Colonic mucosa (tissue), 4 donors: ENCODE measurements at places on chromosomes 12 and 14. TPM values are rescaled to one million over a fixed set of nuclear protein-coding genes. Genes with fewer than 3 reads are reported as not detected.

The VWF gene
- 63.2 TPM for total RNA-seq

DNA sequence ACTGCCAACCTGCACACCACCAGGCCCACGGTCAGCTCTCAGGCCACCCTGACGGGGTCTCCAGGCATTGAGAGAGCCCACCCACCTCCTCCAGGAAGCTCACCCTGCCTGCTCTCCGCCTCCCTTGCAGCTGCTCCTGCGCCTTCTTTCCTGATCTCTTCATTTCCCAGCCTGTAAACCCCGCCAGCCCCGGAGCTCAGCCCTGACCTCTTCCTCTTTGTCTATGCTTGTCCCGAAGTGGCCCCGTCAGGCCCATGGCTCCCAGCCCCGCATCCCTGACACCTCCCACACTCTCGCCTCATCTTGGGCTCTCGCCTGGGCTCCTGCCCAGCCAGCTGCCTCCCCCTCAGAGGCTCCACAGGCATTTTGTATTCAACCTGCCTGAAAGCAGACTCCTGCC lies 139.3 kb downstream of the CALM1 start:
- no peak for DNase-seq
- H3K27ac ChIP-seq = no peak overlapping the region
- no peaks in the 10 kb centered on the region for H3K27me3 ChIP-seq
- no peaks in the 10 kb centered on the region for H3K4me1 ChIP-seq

The CMA1 gene
- 1.3 TPM for total RNA-seq

The GPRC5A gene
- total RNA-seq = 234 TPM

DNA sequence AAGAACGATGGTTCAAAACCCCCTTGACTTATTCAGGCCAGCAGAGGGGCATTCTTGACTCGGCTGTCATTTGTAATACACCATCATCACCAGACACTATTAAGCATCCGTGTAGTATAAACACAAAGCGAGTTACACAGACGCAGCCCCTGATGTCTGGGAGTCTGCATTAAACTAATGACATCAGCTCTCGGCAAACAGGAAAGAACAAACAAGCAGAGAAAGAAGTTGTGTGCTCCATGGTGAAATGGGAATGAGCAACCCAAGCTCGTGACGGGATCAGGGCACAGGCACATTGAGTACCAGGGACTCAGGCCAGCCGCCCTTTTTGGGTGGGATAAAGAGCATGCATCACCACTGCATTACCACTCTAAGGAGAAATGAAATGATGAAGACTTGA lies 460.1 kb downstream of the MED13L start:
- H3K4me1 ChIP-seq = no peaks in the 10 kb centered on the region
- H3K27me3 ChIP-seq = no peaks in the 10 kb centered on the region
- no peaks in the 10 kb centered on the region for H3K36me3 ChIP-seq

- no peaks in the 10 kb centered on the region for H3K27me3 ChIP-seq
- H3K4me3 ChIP-seq = no peak overlapping the region
- no peak overlapping the region for H3K27ac ChIP-seq
- H3K4me1 ChIP-seq = no peaks in the 10 kb centered on the region
Observed at GRCh38 chr12:74245458-74245857, 292.2 kb upstream of the ATXN7L3B start.

- H3K27ac ChIP-seq = no peak overlapping the region
- peaks cover 11% of the 10 kb centered on the region for H3K27me3 ChIP-seq
- no peaks in the 10 kb centered on the region for H3K36me3 ChIP-seq
- H3K4me1 ChIP-seq = no peaks in the 10 kb centered on the region
- no peak for DNase-seq
Observed at GRCh38 chr14:99981806-99982205, 83.4 kb upstream of the EVL start.

- H3K36me3 ChIP-seq = no peaks in the 10 kb centered on the region
- no peak overlapping the region for H3K4me3 ChIP-seq
- no peaks in the 10 kb centered on the region for H3K27me3 ChIP-seq
- no peaks in the 10 kb centered on the region for H3K4me1 ChIP-seq
- DNase-seq = no peak
Observed at GRCh38 chr14:90136904-90137303, 75.1 kb downstream of the KCNK13 start.

DNA sequence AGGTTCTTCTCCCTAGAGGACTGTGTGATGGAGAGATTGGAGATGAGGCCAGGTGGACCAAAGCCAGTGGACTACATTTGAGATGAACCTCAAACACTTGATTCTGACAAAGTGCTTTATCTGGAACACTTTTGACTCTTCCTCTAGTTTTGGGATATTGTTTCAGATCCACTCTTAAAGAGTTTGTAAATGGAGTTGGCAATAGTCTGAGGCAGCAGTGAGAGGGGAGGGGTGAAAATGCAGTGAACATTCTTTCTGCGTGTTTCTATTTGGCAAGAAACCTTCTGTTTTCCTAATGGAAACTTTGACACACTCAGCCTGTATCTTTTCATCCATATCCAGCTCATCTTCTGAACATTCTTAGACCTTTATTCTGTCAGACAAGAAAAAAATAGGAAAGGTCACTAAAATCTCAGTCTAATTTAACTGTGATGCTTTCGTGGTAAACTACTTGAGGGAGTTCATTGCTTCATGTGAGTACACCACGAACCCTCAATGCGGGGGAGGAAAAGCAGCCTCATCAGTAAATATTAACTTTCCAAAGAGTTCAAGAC lies 57.4 kb upstream of the KCNJ8 start:
- H3K4me1 ChIP-seq = no peaks in the 10 kb centered on the region
- H3K27me3 ChIP-seq = no peaks in the 10 kb centered on the region
- no peak for DNase-seq
- no peak overlapping the region for H3K27ac ChIP-seq
- H3K36me3 ChIP-seq = no peaks in the 10 kb centered on the region

- no peak for DNase-seq
- no peaks in the 10 kb centered on the region for H3K27me3 ChIP-seq
- H3K4me3 ChIP-seq = no peak overlapping the region
- H3K4me1 ChIP-seq = no peaks in the 10 kb centered on the region
- H3K36me3 ChIP-seq = no peaks in the 10 kb centered on the region
- no peak overlapping the region for H3K27ac ChIP-seq
Observed at GRCh38 chr12:65948320-65949008, 124.2 kb downstream of the HMGA2 start.

- no peak for DNase-seq
- H3K27ac ChIP-seq = no peak overlapping the region
- no peaks in the 10 kb centered on the region for H3K27me3 ChIP-seq
- no peaks in the 10 kb centered on the region for H3K36me3 ChIP-seq
- no peaks in the 10 kb centered on the region for H3K4me1 ChIP-seq
Observed at GRCh38 chr12:129339336-129339735, 486.1 kb downstream of the GLT1D1 start.

- no peaks in the 10 kb centered on the region for H3K4me1 ChIP-seq
- no peaks in the 10 kb centered on the region for H3K27me3 ChIP-seq
- H3K4me3 ChIP-seq = no peak overlapping the region
- no peaks in the 10 kb centered on the region for H3K36me3 ChIP-seq
- DNase-seq = no peak
- H3K27ac ChIP-seq = no peak overlapping the region
Observed at GRCh38 chr12:45611061-45611460, 118.4 kb upstream of the ARID2 start.

The RBM25 gene
- 62.8 TPM for total RNA-seq

GRCh38 chr14:73007835-73008234 lies 19.1 kb downstream of the ZFYVE1 start:
- H3K36me3 ChIP-seq = no peaks in the 10 kb centered on the region
- H3K27ac ChIP-seq = no peak overlapping the region
- H3K4me3 ChIP-seq = no peak overlapping the region
- no peaks in the 10 kb centered on the region for H3K4me1 ChIP-seq

- H3K27ac ChIP-seq = peak overlapping the region; percentile 98
- peak overlapping the region; percentile 83 for H3K4me3 ChIP-seq
- no peaks in the 10 kb centered on the region for H3K27me3 ChIP-seq
Observed at GRCh38 chr12:32897281-32897610, 669 bp upstream of the PKP2 start.

The LTBR gene
- total RNA-seq = 84.8 TPM

DNA sequence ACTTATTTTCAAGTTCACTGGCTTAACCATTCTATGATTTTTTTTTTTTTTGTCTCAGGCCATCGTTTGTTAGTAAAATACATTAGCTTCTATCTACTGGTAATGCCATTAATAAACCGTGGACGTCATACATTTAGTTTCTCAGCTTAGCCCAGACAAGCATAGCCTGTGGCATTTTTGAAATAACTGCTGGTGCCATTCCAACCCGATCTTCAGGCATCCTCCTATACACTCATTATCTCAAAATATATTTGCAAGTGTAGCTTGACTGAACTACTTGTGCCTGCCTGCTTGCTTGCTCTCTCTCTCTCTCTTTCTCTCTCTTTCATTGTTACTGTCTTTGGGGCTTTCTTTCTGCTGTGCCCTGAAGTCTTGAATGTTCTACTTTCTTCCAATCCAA lies 12.7 kb upstream of the MBIP start:
- H3K27ac ChIP-seq = no peak overlapping the region
- no peaks in the 10 kb centered on the region for H3K27me3 ChIP-seq
- DNase-seq = no peak
- no peak overlapping the region for H3K4me3 ChIP-seq
- no peaks in the 10 kb centered on the region for H3K36me3 ChIP-seq

DNA sequence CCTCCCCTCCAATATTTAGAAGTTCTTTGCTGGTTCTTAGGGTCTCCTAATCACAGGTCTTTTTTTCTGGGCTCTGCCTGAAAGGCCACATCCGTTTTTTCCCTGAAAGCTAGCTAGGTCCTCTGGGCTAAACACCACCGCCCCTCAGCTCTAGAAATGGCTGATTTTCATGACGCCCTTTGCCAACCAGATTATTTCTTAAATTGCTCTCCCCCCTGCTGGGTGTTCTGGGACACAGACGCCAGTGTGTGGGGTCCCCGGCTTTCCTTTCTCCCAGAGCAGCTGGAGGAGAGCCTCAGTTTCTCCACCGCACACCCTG lies 45.3 kb upstream of the ATP23 start:
- no peaks in the 10 kb centered on the region for H3K27me3 ChIP-seq
- H3K27ac ChIP-seq = peak overlapping the region; percentile 92
- H3K36me3 ChIP-seq = no peaks in the 10 kb centered on the region
- DNase-seq = peak; percentile 31
- H3K4me1 ChIP-seq = peaks cover 41% of the 10 kb centered on the region

DNA sequence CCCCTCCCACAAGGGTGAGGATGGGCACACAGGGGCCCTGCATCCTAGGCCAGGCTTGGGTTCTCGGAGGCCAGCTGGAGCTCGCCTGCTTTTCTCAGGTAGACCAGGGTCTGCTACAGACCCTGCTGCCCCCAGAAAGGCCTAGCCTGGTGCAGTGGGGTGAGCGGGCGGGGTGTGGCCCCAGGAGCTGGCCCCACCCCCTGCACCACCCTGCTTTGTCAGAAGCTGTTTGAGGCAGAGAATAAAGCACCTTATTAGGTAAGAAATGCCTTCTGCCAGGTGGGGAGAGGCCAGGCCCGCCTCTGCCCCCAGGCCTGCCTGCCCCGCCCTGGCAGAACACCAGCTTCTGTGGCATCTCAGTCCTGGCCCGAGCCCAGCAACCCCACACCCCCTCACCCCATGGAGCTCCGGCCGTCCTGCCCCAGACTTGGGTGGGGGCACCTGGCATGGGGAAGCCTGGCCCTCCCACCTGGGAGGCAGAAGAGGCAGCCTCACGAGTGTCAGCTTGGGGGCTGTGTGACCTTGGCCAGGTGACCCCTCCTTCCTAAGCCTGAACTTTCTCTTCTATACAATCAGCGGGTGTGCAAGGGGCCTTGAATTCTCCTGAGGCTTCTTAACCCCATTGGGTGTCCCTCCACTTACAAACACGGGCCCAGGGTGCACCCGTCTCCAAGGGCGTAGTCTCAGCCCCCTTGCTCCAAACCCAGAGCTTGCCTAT lies 43.2 kb downstream of the KRT80 start:
- H3K36me3 ChIP-seq = no peaks in the 10 kb centered on the region
- H3K4me3 ChIP-seq = no peak overlapping the region

The SRRM4 gene
- not detected for total RNA-seq

DNA sequence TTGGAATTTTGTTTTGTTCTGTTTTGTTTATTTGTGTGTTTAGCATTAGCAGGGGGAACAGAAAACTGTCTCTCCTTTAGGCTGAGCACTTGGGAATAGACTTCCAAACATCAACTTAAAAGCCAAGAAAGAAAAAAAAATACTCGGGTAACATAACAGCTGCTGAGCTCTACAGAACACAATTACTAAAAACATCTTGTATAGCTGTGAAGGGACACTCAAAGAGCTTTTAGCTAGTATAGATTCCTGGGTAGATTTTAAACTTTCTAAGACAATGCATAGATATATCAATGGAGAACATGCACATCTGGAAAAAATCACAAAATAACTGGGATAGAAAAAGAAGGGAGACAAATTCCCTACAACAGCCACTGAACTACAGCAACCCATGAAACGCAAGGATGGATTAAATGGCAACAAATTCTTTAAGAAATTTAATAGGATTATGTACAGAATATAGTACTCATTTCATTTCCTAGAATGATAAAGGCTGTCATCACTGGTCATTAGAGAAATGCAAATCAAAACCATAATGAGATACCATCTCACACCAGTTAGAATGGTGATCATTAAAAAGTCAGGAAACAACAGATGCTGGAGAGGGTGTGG lies 174.3 kb upstream of the KRR1 start:
- no peak overlapping the region for H3K4me3 ChIP-seq
- no peaks in the 10 kb centered on the region for H3K4me1 ChIP-seq
- no peak for DNase-seq

- H3K27me3 ChIP-seq = no peaks in the 10 kb centered on the region
- no peak overlapping the region for H3K27ac ChIP-seq
- DNase-seq = no peak
- no peaks in the 10 kb centered on the region for H3K4me1 ChIP-seq
- no peaks in the 10 kb centered on the region for H3K36me3 ChIP-seq
- no peak overlapping the region for H3K4me3 ChIP-seq
Observed at GRCh38 chr12:88247241-88247643, 105.1 kb downstream of the TMTC3 start.

GRCh38 chr14:25406818-25407217 lies 356.9 kb upstream of the STXBP6 start:
- H3K4me3 ChIP-seq = no peak overlapping the region
- H3K27ac ChIP-seq = no peak overlapping the region
- no peaks in the 10 kb centered on the region for H3K27me3 ChIP-seq
- H3K36me3 ChIP-seq = no peaks in the 10 kb centered on the region

- DNase-seq = no peak
- no peaks in the 10 kb centered on the region for H3K4me1 ChIP-seq
- no peak overlapping the region for H3K27ac ChIP-seq
- H3K36me3 ChIP-seq = no peaks in the 10 kb centered on the region
- H3K4me3 ChIP-seq = no peak overlapping the region
- no peaks in the 10 kb centered on the region for H3K27me3 ChIP-seq
Observed at GRCh38 chr12:93829016-93829415, 151.8 kb downstream of the CRADD start.

The ANO4 gene
- total RNA-seq = 0.19 TPM

DNA sequence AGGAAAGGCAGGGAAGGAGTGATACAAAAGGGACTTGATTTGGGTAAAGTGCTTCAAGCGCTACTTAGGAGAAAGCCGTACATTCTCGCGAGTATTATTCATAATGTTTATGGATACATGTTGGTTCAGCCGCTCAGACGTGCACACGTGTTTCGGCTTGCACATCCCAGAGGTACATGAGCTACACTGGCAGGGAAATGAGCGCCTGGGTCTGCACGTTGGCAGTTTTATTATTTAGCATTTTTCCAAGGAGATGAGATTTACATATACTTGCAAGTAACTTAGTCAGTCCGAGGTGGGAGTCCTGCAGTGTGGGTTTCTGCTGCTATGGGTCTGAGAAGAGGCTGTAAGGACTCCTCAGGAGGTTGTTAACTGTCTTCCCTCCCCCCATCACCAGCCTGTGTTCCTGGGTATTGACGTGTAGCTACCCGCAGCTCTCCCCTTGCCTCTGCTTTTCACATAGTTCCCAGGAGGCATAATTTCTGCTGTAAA lies 1.5 kb downstream of the PRKCH start:
- H3K4me1 ChIP-seq = no peaks in the 10 kb centered on the region
- no peaks in the 10 kb centered on the region for H3K36me3 ChIP-seq
- peak overlapping the region; percentile 50 for H3K27ac ChIP-seq
- peak overlapping the region; percentile 65 for H3K4me3 ChIP-seq
- no peak for DNase-seq
- peaks cover 7% of the 10 kb centered on the region for H3K27me3 ChIP-seq
